Activated naive CD4-positive, alpha-beta T cell treated with anti-CD3 and anti-CD28 coated beads, Interleukin-2, amount 50 U/mL, for 16 hours (primary cell): ENCODE measurements at places on chromosomes 4 and X.

DNA sequence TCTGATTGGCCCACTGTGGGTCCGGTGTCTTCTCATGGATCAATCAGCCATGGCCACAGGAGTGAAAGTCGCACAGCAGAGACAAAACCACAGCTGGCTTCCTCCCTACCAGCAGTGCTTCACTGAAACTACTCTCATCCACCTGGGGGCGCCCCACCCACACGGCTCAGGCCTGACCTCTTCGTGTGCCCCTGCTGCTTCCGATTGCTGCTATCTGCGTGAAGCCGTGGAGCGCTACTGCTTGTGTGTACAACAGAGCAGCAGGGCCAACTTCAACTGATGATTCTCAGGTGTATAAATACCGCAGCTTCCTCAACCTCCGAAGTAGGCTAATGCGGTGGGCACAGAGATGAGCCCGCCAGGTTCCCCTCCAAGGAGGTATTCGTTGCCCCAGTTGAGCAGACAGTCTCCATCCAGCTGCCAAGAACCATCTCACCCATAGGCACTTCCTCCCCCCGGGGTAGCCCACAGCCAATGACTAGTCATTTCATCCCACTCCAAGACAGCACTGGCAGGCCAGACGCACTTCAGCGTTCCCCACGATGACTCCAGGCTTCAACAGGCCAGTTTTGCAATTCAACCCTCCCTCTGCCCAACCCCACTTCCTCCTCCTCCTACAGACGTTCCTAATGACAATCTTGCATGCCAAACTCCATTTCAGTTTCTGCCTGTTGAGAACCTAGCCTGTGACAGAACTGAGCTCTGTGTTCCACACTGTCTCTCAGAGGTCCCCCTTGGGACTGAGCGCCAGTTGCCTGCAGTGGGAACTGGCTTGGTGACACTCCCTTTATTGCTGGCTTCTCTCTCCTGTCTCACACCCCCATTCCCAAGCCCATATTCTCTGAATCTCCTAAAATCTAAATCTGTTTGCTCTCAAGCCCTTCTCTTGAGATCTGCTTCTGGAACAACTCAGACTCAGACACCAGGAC is 41.3 kb upstream of the ATP6AP2 start:
- peak; percentile 56 for DNase-seq

- no peak for DNase-seq
These were observed 224.9 kb downstream of the FAT4 start for GRCh38 chr4:125539691-125540090.

DNA sequence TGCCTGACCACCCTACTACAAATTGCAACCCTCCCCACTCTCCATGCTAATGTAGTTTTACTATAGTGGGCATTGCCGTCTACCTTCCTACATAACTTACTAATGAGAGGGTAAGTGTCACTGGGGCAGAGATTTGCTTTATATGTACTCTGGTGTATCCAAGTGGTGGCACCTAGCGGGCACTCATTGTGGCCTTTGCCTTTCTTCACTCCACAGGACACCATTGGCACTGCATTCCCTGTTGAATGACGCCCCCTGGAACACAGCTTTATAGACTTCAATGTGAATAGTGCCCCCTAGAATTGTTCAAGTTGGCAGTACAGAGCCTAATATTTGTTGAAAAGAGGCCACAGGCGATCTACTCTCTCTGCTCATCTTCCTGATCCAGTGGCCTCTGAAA is 215.8 kb downstream of the MID1IP1 start:
- no peak for DNase-seq

GRCh38 chr4:16253127-16253960 is 27.1 kb upstream of the TAPT1 start:
- no peak for DNase-seq

- DNase-seq: no peak
These were observed 54.6 kb upstream of the RAPGEF2 start for GRCh38 chr4:159048166-159048886.

GRCh38 chr4:100945789-100946188 is 401.5 kb downstream of the PPP3CA start:
- DNase-seq: no peak

- no peak for DNase-seq
These were observed 395.5 kb downstream of the ARHGAP24 start for GRCh38 chr4:85870298-85871083.

DNA sequence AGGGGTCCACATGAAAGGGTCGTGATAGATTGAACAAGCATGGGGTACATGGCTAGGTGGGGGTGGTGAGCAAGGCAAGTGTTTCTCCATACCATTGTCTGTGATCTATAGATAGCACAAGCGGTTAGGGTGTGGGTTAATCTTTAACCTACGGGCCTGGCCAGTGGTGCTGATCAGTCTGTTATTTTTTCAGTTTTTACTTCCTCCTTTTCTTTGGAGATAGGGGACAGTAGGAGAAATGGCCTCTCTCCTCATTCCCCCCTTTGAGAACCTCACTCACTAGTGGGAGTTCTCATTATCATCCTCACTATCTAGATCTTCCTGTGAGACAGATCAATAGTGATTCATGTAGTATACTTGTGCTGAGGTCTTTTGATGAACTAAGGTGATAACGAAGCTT is 16.2 kb upstream of the GPKOW start:
- DNase-seq: no peak

- no peak for DNase-seq
These were observed 42.5 kb upstream of the BBS12 start for GRCh38 chr4:122689972-122690371.

DNA sequence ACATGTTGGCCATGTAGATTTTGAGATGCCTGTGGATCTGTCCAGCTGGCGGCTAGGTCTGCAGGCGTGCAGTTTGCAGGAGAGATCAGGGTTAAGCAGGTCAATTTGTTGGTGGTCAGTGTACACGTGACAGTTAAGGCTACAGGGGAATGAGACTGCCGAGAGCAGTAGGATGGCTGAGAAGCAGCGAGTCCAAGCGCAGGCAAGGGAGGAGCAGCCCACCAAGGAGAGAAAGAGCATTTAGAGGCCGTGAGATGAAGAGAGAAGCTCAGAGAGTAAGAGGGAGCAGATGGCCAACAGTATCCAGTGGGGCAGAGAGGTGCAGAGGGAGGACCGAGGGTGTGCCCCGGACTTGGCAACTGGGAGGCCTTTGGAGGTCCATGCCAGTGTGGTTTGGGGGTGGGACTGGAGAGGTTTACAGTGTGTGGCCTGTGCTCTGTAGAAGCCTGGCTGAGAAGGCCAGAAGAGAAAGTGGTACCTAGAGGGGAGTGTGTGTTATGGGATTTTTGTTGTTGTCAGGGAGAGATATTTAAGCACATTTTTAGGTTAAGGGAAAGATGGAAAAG is 18.4 kb downstream of the SNX25 start:
- DNase-seq: no peak

GRCh38 chr4:94408549-94409374 is 43.0 kb upstream of the PDLIM5 start:
- no peak for DNase-seq

DNA sequence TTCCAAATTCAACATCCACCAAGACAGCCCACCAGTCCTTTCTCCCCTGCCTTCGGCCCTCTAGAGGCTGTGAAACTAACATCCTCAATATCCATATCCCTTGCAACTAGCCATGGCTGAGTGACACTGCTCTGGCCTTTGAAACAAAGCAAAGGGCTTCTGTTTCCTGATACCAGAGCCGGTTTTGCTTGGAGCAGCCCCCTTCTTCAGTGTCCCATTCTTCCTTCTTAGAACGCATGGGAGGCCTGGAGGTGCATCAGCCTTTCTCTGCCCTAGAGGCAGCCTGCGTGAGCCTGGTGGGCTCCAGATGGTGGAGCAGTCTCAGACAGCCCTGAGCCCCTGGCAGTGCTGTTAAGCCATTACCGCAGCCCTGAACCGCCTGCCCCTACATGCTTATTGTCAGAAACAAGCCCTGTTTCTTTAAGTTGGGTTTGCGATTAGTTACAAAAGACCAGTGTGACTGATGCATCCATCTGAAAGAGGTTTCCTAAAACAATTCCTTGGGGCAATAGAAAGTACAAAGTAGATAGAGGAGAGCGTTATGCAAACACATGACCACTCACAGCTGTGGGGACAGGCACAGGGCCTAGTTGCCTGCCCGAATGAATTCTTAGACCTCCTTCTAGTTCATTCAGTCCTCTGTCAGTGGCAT is 74.1 kb downstream of the EVC start:
- DNase-seq: no peak

DNA sequence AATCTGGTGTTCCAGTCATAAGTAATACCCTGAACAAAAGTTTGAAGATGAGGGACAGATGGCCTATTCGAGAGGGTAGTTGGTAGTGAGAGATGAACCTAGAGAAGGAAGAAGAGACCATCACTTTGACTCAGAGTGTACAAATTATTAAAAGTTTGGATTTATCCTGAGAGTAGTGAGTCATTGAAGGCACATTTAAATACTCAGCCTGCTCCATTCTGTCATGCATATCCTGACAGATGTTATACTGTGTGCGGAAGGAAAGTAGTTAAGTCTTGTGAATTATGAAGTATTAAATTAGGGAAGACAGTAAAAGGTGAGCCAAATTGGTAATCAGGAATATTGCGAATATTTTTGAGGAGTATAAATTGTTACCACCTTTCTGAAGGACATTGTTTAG is 93.1 kb downstream of the KLHL34 start:
- DNase-seq: no peak

- no peak for DNase-seq
These were observed 362.0 kb upstream of the CT83 start for GRCh38 chrX:116824785-116825184.

DNA sequence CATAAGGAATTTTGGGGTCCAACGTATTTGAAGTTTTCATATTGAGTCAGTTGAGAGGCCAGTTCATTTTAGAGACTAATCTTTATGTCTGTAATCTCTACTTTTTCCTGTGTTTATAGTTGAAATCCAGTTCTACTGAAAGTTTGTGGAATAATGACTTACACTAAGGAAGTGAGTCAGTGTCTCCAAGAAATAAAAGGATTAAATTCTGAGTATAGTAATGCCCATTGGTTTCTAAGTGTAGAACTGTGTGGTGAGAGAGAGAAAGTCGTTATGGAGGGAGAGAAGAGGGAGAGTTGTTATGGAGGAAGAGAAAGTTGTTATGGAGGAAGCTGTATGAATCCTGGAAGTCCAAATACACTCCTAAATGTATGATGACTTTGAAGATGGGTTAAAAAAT is 264.6 kb upstream of the HAND2 start:
- no peak for DNase-seq

DNA sequence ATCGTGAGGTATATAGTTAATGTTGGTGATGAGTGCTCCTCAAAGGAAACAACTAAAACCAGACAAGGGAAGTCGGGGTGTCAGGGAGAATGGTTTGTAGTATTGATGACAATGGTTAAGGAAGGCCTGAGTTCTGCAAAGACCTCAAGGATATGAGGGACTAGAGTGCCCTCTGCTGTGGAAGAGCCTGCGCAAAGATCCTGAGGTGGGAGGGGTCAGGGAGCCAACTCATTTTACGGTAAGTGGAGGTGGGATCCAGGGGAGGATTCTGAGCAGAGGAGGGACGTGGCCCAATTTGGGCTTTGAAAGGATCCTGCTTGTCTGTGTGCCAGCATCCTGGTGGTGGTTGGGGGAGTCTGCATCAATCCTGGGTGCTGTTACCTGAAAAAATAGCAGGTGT is 11.3 kb downstream of the UBA1 start:
- no peak for DNase-seq

- no peak for DNase-seq
These were observed 28.0 kb downstream of the RBM47 start for GRCh38 chr4:40601641-40602040.

DNA sequence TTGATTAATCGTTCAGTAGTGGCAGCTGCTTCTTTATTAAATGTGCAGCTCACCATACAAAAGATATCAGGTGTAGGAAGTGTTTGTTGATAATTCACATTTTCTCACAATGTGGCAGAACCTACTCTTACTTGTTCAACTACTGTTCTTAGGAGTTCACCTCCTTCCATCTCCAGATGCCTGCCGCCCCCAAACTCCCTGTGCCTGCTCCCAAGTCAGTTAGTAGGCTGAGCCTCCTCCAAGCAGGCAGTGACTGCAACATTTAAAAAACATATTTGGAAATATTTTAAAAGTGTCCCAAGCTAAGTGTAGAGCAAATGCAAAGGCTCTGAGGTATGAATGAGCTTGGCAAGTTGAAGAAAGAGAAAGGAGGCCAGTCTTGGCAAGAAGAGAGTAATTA is 100.2 kb downstream of the AFF2 start:
- DNase-seq: no peak

DNA sequence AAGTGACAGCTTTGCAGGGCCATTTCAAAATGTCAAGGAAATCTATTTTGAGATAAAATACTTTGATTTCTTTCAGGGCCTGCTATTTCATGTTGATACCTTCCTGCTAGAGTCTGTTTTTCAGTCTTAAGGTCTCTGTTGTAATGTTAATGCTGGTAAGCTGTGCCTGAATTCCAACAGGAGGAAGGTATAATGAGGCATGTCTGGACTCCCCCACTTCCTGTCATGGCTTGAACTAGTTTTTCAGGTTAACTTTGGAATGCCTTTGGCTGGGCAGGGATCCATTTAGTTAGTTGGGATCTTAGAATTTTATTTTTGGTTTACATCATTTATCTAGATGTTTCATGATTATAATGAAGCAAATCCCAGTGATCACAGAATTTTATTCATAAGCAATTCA is 279.0 kb downstream of the CFAP47 start:
- no peak for DNase-seq

- peak; percentile 34 for DNase-seq
These were observed 21.9 kb downstream of the BMP3 start for GRCh38 chr4:81052119-81053068.

GRCh38 chr4:76779740-76780459 is 118.0 kb downstream of the SOWAHB start:
- no peak for DNase-seq

DNA sequence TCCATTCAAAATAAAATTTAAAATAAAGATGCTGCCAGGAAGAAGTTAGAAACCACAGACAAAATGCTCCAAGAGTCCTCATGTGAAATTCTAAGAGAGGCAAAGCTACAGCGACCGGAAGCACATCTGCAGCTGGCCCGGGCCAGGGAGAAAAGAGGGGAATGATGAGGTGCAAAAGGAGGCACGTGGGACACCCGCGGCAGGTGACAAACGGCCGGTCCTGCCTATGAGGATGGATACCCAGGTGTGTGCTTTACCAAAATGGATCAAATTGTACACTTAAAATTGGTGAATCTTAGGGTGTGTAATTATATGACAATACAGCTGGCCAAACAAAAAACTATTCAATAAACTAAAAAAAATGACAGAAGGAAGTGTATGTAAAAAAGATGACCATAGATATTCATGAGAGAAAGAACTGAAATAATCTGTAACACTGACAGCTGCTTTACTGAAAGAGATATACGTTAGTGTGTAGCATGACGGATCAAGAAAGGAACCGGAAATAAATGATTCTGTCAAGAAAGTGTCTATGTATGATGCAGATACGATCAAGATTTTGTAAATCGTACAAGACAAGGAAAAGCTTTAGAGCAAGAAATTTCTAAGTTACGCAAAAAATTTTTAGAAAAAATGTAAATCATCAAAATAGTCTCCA is 29.5 kb downstream of the PPP2R3B start:
- DNase-seq: no peak

GRCh38 chr4:45408996-45409395 is 682.6 kb upstream of the GNPDA2 start:
- no peak for DNase-seq
